Central memory CD4-positive, alpha-beta T cell (primary cell): ENCODE measurements at places on chromosomes 3 and 15.

- no peak for DNase-seq
These were observed 19.1 kb upstream of the SEC61A1 start for GRCh38 chr3:128033102-128033501.

- no peak for DNase-seq
These were observed 364.9 kb downstream of the NAALADL2 start for GRCh38 chr3:175224051-175224450.

- no peak for DNase-seq
These were observed 73.1 kb upstream of the FBN1 start for GRCh38 chr15:48718646-48719045.

GRCh38 chr3:95775486-95776094, 1038.8 kb upstream of the EPHA6 start:
- no peak for DNase-seq

GRCh38 chr3:127694467-127695215, 21.9 kb downstream of the ABTB1 start:
- DNase-seq = peak; percentile 31

DNA sequence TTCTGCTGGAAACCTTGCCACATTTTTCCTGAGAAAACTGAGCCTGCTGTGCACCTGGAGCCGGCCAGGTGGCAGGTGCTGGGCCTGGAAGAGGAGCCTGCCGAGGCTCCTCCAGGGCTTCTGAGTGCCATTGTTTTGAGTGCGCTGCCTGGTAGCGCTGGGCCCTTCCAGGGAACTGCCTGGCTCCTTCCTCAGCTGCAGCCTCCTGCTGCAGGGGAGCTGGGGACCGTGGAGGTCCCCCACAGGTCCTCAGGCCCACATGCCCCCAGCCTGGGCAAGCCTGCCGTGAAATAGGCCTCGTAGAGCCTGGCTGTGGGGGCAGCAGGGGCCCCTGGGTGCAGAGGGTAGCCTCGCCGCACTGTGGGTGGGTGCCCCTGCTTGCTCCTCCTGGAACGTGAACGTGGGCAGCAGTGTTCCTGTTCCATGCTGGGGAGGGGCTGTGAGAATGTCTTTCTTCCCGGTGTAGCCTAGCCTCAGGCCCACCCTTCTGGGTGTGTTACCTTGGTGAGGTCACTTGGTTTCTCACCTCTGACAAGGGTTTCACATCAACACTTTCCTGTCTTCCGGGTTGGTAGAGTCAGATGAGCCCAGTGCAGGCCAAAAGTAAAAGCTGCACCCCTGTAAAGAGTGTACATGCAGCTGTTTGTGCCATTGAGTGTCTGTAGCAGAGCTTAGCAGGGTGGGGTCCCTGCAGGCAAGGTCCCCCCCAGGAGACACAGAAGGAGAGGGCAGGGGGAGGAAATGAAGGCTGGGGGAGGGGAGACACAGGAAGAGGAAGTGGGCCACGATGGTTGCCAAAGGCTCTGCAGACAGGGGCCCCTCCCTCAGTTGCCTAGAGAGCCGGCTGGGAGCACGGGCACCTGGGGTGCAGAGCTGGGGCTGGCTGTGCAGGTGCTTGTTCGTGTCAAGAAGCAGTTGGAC, 34.5 kb downstream of the KLF13 start:
- peak; percentile 94 for DNase-seq

- no peak for DNase-seq
These were observed 92.4 kb upstream of the THBS1 start for GRCh38 chr15:39488516-39488915.

DNA sequence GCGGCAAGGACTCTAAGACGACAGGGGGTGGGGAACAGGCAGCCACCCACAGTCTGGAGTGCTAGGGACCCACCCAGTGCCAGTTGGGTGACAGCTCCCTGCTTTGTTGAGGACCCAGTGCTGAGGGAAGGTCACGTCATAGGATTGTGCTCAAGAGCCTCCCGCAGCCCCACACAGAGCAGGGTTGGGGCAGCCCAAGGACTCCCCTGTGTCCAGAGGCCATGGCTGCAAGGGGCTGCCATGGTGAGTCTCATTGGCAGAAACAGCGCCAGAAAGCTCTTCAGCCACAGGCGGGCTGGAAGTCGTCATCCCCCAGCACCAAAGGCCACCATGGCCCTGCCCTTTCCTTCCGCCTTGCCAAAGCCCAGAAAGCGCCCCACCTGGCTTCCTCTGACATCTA, 37.0 kb upstream of the PLXNA1 start:
- no peak for DNase-seq

- no peak for DNase-seq
These were observed 78.9 kb downstream of the CPN2 start for GRCh38 chr3:194272221-194272620.

GRCh38 chr3:140433431-140433830, 244.4 kb upstream of the TRIM42 start:
- no peak for DNase-seq

DNA sequence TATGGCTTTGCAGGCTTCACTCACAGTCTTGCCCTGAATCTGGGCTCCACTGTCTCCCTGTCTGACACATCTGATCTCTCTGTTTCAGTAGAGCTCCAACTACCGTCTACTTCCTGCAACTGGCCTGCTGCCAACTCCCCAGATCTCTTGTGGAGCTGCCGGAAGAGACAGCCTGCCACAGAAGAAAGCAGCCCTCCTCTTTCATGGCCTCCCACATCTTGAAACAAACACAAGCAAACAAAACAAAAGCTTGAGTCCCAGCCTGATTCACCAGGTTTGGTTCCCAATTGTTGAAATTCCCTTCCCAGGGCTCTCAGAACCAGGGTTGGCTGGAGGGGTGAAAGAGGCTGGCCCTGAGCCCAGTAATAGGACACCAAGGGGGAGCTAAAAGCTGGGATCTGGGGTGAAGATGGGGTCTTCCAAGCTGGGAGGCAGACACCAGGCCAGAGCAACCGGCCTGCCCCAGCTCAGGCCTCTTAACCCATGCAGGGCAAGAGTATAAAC, 55.3 kb upstream of the CA12 start:
- peak; percentile 78 for DNase-seq

DNA sequence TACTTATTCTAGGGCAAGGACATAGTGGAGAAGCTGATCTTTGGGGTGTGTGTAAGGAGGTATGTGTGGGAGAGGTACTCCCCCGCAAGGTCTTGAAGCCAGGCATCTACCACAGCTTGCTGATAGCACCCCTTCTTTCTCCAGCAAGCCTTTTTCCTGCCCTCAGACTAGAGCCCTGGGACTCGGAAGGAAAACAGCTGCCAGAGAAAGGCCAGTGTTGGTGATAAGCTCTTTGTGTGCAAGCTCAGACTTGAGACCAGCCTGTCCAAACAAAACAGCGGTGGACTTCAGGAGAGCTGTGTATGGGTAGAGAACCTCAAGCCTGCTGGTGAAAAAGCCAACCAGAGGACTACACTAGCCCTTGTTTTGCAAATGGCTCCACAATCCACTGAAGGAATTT, 1028.6 kb downstream of the MCTP2 start:
- no peak for DNase-seq

DNA sequence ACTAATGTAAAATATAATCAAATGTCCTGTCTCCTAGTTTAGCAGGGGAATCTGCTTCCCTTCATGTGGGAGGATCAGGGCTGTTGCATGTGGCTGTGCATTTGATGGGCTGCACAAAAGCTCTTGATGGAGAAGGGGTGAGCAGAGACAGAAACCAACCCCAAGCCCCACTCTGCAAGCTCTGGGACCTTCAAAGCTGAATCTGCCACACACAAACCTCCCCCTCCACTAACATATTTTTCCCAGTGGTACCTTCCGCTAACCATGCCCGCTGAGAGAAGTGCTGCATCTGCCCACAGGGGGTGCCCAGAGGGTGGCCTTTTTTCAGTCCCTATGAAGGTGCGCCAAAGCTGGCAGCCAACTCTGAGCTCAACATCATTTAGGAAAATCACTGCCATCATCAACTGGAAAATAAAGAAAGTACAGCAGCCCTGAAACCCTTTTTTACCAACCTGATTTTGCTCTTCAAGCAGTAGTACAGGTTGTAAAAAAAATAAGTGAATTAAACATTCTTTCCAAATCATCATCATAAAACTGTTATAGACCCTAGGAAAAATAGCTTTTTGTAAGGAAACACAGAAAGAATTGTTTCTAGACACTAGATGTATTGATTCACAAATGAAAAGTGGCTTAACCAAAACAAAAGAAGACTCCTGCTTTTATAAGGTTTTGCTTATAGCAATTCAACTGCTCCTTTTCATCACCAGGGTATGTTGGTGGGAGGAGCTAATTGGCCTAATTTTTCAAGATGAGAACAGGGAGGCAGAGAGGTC, 97.0 kb downstream of the HHLA2 start:
- no peak for DNase-seq

GRCh38 chr15:91133511-91133910, 33.5 kb downstream of the SV2B start:
- no peak for DNase-seq

DNA sequence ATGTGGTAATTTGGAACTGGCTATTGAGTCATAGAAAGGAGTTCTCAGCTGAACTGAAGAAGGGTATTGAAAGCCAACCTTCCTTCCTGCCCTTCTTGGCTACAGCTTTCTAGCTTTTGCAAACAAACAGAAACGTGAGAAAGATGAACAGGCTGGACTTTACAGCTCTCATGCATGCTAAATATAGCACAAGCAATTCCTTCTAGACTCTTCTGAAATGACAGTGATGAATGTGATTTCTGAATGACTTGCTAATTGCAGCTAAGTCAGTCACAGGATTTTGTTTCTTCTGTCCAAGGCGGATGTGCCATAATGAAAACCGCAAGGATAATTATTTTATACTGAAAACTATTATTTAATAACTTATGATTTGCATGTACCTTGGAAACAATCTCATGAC, 36.3 kb downstream of the BCHE start:
- DNase-seq = no peak

GRCh38 chr15:80635953-80636352, 59.2 kb upstream of the ABHD17C start:
- no peak for DNase-seq

- no peak for DNase-seq
These were observed 6.6 kb downstream of the GRIP2 start for GRCh38 chr3:14533457-14533958.

DNA sequence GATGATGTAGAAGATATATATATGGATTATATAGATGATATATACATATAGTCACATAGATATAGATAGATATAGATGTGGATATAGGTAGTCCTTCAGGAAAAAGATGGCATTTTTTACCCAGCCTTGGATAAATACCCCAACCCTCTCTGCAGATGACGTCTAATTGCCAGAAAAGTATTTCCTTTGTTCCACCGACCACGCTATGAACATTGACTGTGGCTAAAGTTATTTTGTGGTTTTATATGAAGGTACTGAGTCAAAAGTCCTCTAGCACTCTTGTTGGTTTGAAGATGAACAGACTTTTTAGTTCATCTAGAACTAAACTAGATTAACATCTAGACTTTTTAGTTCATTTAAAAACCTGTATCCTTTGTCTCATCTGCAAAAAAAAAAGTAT, 207.7 kb downstream of the PLOD2 start:
- no peak for DNase-seq

DNA sequence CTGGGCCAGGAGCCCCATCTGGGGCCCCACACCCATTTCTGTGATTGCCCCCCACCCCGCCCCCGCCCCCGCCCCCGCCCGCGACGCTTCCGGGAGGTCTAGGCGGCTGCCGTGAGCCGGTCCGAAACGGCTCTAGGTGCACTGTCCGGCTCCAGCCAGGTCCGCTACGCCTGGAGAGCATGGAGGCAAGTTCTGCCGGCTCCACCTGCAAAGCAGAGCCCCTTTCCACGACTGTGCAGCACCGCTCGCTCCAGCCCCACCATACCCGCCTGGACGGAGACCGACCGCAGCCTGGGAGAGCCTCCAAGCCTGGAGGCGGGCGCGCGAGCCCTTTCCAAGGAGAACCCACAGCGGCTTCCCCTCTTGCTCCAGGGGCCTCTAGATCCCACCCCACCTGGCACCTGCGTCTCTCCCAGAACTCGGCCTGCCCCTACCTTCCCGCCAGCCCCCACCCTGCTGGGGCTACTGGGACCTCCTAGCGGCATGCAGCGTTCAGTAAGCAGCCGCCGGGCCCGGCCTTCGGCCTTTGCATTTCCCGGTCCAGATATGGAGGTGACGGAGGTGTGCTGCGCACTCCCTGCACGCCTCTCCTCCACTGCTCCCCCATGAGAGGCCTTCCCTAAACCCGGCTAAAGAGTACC, 66.2 kb downstream of the KLF13 start:
- DNase-seq = no peak

DNA sequence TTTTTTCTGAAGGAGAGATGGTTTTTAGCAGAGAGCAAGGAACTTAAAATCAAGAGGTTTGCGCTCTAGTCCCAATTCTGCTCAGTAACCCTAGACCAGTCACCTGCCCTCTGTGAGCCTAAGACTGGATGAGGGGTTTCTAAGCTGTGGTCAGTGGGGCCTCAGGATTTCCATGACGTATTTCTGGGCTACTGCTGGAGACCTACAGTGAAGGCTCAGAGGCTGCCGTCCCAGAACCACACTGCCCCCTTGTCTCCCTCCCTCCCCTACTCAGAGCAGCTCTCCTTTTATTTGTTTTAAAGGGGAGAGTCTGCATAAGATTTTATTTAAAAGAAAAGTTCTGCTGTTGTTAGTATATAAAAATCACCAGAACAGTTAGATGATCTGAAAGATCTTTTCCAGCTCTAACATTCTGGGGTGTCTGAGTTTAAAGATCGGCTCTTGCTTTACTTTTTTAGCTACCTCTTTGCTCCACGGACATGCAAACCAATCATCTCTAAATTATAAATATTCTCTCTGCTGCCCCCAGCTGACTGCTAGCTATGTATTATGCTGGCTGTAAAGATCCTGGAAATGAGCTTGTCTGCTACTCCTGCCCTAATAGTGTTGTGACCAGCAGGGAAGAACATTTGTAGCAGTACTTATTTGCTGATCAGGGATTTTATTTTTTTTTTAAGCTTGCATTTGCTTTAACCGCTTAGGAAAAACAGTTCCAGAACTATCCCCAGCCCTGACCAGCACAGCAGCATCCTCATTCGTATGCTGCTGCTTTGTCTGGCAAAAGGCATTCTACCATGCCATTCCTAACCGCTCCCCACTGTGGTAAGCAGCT, 28.6 kb upstream of the NDUFB4 start:
- no peak for DNase-seq

DNA sequence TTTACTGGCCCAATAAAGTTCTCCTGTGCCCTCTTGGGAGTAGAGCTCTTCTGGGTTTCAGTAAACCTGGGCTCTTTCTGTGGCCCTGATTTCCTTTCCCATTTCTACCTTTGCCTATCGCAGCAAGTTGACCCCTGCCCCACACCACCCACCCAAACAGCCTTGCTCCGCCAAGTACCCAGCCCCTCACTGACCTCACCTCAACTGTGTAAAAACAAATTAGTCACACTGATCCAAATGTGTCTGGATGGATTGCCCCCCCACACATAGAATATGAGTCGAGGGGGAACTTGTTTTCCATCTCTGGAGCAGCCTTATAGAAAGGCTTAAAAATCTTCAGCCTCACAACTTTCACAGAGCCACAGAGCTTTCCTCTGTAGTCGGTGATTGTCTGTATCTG, 28.6 kb upstream of the VEPH1 start:
- DNase-seq = no peak

- no peak for DNase-seq
These were observed 14.6 kb downstream of the ZNF592 start for GRCh38 chr15:84762840-84763572.

GRCh38 chr15:97892167-97892938, 68.2 kb upstream of the ARRDC4 start:
- no peak for DNase-seq
